ENCODE measurements at places on chromosomes 4 and X.

- DNase-seq, result peak; percentile 60
These were observed 28.4 kb downstream of the CXCL1 start for GRCh38 chr4:73897380-73898136.

DNA sequence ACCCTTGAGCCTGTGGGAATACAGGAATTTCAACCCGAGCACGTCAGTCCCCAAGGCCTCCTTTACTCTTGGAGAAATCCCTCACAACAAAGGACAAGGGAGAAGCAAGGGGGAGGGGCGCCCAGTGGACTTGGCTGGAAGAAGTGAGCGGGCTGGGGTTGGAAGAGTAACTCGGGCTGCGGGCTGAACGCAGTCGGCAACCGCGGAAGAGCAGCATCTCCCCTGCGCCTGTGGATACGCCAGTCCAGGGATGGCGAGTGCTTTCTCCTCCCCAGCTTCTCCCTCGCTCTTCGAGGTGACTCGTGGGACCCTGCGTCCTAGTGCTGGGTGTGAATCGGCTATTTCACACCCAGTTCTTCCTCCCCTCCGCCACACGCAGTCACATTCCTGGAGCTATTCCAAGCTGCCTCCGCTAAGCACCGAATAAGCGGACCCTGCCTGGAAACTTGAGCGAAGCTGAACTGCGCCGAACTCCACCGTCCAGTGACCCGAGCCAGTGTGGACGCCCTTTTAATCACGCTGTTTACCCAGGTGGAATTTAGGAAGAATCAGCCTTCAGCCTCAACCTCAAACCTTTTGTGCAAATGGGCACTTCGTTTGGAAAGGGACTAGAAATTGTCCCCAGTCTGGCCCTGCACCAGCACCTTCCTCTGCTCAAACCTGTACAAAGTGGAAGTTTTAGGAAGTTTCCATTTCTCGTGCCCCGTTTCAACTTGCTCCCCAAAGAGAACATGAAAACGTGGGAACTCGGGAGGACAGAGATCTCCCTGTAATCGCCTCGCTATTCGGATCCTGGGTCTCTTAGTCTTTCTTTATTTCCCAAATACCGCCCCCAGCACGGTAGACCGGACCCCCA, 64.3 kb upstream of the WDR17 start:
- peak; percentile 0 for DNase-seq

- no peak for DNase-seq
These were observed 26.9 kb downstream of the UTP14A start for GRCh38 chrX:129932821-129933321.

DNA sequence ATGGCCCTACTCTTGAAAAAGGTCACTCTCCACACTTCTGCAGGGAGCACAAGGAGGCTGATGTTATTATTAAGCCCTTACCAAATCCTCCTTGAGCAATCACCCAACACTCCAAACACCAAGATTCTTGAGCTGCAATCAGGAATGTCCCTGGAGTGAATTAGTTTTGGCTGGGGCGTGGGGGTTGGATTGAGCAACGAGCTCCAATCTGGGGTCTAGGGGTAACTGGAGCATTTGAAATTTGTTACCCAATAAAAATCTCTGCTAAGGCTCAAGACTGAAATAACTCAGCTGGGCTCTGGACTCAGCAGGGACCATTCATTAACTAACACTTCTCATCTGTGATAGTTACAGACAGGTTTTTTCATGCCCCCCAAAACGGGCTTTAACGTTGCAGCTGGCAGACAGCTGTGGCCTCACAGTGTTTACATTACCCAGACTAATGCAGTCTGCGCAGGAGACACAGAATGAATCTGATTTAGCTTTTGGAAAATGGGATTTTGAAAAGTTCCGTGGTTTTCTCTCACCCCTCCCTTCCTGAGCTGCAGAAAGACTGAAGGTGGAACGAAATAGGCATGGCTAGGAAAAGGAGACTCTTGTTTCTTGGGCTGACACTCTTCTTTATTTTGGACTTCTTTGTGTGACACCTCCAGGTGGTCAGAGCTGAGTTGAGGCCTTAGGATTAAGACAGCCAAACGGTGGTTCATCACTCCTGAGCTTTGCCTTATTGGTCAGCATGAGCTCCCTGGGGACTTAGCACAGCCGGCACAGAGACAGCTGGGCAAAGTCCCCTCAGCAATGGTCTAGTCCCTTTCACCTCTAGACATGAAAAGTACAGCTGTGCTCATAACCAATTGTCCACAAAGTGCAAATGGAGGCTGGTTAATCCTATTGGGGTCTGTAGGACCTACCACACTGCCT, 26.6 kb downstream of the PLAC1 start:
- DNase-seq, result peak; percentile 76

DNA sequence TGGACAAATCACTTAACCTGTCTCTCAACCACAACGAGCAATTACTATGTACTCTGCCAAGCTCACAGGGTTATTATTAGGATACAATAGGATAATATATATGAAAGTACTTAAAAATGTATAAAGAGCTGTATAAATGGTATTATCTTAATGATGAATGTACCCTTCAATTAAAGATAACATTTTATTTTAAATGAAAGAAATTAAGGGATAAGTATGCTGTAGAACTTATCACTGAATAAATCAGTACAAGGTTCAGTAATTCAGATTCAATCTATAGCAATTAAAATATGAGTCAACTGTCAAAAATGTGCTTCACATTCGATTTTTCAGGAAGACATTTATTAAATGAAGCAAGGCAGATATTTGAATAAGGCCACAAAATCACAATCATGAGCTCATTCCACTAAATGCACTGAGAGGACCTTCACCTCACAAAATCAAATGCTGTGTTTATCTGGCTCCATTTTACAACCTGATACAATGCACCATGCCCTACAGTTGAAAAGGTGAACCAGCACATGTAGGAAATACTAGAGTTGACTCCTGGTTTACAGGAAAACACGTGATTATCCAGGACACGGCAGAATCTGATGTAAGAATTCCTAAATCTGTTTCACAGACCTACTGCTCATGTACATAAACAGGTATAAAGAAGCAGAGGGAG, 4.4 kb downstream of the LRCH2 start:
- DNase-seq, result no peak

DNA sequence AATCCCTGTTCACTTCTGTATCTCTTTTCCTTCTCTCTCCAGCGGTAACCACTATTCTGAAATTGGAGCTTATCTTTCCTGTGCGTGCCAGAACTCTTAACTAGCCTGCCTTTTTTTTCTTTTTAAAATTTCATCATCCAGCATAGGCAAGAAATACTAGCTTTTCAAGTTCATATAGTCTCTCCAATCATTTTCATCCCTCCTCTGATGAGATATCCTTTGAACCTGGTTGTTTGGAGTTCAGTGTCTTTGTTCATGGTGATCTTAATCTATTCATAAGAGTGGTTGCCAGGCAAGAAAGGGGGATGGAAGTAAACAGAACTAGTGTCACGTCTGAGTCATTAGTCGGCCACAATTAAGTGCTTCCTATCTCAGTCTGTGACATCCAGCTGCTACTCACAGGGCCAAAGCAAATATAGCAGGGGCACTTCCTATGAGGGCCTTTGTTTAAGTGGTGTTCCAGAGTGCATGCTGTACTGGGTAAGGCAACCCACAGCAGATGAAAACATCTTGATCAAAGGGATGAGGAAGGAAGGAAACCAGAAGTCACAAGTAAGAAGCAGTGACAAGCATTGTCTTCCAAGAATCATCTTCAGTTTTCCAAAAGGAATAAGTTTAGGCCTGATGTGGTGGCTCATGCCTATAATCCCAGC, 56.4 kb upstream of the XIAP start:
- DNase-seq, result peak; percentile 75

GRCh38 chrX:119381349-119381944, 17.7 kb upstream of the SLC25A43 start:
- DNase-seq, result no peak

GRCh38 chrX:124641737-124642491, 295.6 kb downstream of the SH2D1A start:
- no peak for DNase-seq

- DNase-seq, result no peak
These were observed 196.7 kb upstream of the PSAPL1 start for GRCh38 chr4:7631288-7632014.

DNA sequence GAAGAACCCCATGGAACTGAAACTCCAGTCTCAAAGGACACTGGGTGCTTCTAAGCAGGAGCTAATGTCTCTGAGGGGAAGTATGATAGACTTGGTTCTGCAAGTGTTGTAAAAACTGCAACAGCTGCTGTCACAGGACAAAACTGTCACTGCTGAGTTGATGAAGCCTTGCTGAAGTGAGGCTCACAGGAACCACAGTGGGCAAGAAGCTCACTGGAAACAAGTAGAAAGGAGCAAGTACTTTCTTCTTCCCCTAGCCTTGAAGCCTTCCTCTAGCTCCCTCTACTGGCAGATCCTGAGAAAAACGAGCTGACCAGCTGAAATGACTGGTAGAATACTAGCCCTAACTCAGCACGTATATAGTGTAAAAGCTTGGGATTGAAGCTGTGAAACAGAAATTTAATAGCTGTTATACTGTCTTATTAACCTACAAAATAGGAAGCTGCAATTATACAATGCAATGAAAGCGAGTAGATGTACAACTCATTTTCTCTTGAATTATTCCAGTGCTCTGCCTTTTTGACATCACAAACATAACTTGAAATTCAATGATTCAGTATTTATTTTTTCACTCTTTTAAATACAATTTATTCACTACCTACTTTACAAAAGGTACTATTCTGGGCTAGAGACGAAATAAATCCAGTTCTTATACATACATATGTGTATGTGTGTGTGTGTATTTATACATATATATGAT, 91.4 kb downstream of the GABRB1 start:
- peak; percentile 81 for DNase-seq

DNA sequence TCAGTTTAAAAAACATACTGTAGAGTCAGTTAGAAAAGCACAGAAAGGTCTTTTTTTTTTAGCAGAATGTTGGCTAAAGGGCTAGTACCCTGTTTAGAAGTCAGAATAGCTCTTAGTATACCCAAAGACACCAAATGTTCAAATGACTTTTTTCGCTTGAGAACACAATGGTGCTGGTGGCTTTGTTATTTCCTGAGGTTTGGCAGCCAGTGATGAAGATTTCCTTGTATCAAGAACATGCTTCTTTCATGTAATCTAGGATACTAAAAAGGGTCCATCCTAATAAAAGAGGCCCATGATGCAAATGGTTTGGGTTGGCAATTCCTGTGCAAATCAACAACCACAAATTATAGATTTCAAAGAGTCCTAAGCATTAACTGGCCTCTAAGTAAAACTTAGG, 21.1 kb upstream of the CD40LG start:
- DNase-seq, result no peak

- DNase-seq, result no peak
These were observed 50.5 kb upstream of the RAB33B start for GRCh38 chr4:139403462-139403861.

DNA sequence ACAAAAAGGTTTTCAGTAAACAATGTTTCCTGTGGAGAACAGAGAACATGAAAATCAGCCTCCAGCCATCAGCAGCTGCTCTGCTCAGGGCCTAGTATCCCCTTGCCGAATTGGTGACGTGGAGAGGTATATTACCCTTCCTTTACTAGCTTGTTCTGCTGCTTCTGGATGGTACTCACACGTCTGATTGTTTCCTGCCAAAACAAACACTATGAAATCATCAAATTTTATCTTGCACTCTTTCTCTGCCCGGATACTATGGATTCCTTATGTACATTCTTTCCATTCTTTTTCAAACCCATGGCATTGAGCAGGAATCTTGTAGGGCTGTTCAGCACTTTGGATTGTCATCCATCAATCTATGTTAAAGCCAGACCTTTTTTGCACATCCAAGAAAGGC, 18.8 kb upstream of the METAP1 start:
- peak; percentile 62 for DNase-seq

GRCh38 chrX:12992544-12993118, 17.7 kb downstream of the TMSB4X start:
- no peak for DNase-seq

DNA sequence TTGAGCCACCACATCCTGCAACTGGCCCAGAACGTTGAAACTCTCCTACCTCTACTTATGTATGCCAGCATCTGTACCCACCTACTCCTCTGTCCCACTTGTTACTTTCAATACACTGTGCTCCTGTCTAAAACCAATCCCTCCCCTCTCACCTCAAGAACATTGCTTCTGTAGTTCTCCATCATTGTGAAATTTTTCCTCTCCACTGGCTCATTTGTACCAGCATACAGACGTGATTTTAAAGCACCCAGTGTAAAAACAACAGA, 25.5 kb upstream of the USO1 start:
- no peak for DNase-seq

DNA sequence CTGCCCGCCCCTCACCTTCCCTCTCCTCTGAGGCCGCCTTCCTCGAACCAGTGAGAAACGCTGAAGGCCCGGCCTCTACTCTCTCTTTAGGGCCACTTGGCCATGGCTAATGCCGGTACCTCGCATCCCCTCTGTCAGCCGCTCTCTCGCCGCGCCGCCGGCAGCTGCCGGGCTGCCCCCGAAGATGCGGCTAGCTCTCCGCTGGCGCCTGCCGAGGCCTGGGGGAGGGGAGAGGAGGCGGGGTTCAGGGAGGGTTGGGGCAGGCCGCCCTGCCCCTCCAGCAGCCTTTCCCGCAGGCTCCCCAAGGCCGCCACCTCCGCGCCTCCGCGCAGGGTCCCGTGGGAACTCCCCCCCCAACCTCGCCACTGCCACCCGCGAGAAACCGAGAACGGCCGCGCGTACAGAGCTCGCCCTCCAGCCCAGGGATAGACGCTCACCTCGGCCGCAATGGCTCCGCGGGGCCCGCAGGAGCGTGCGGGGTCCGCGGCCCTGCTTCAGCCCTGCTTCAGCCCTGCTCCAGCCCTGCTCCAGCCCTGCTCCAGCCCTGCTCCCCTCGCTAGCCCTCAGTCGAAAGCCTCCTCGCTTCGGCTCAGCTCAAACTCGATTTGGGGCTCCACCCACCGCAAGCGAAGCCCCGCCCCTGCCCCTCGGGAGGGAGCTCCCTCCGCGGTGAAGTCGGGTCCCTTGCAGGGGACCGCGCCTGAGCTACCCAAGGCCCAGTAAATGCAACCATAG, at the start of gene HUWE1:
Gene HUWE1 (minus strand): TSS at position 569 of the 735 bp plus-strand sequence. CDS start 32,612 bp downstream, outside the sequence.
- peak; percentile 58 for DNase-seq

- no peak for DNase-seq
These were observed 457.8 kb downstream of the TRAM1L1 start for GRCh38 chr4:116627545-116627944.

- DNase-seq, result peak; percentile 38
These were observed 6.2 kb downstream of the SH3TC1 start for GRCh38 chr4:8205241-8205707.

GRCh38 chr4:37802068-37802666, 24.3 kb upstream of the PGM2 start:
- DNase-seq, result peak; percentile 60
